ENCODE measurements at places on chromosomes 11 and 22.
A peak's percentile ranks its signal among the peaks of the same experiment; 100 is the strongest.

DNA sequence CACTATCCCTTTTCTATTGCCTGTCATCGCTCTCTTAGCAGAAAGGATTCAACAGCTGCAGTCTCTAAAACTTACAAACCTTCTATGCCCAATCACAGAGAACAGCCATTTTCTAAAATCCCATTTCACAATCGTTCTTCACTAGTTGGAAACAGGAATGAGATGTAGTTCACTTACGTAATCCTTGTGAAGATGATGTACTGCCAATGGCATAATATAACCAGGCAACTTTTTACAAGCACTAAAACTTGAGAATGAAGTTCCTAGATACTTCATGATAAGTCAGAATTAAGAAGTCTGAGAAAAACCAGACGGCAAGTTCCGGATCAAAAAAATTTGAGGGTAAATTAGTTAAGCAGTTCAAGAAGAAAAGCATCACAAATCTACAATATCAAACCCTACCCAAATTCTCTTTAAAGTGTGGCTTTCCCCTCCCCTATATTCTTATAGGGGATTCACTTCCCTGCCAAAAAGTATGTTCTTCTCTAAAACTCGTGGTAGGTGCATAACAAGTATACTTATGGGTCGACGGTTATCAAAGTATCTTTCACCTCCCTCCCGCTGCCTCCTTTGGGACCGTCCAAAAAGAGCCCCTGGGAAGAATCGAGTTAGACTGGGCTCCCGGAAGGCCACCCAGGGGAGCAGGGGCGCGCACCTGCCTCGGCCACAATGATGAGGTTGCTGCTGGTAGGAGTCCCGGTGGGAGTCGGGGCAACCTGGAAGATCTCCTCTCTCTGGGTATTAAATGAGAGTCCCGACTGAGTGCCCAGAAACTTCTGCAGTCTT is 666 bp downstream of the MSANTD4 start:
- peak; percentile 2 for DNase-seq

DNA sequence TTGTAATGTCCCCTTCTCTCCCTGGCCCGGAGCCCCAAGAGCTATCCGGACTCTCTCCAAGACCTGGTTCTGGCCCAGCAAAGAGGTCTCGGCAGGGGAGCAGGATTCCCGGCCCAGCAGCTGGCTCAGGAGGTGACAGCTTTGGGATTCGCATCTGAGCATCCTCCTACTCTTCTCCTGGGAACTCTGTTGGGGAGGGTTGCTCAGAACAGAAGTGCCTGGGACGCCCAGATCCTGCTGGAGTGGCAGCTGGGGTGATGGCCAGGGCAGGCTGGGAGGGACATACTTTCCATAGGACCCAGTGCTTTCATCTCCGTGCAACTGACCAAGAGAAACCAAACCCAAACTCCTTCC is 83.6 kb upstream of the PRODH start:
- DNase-seq: no peak

- no peak for DNase-seq
Measured at GRCh38 chr11:119865661-119866156, 136.7 kb upstream of the NECTIN1 start.

DNA sequence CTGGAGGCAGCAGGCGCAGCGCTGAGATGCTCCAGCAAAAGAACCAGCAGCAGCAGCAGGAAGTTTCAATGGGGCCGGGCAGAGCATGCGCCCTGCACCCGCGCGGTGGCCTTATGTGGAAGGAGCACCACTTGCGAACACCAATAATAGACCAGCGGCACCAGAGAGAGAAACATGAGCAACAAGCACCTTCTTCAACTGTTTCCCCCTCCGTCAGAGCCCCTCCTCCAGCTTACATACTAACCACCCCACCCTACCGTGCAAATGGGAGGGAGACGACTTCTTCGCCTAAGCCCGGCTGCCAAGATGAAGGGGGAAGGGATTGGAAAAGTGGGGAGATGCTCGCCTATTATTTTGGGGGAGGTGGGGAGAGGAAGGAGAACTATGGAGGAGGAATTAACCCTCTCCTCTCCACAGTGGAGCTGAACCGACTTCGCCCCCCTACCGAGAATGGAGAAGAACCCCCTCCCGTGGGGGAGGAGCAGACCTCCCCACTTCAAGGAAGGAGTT is 1.1 kb downstream of the RSF1 start:
- DNase-seq: peak; percentile 86

DNA sequence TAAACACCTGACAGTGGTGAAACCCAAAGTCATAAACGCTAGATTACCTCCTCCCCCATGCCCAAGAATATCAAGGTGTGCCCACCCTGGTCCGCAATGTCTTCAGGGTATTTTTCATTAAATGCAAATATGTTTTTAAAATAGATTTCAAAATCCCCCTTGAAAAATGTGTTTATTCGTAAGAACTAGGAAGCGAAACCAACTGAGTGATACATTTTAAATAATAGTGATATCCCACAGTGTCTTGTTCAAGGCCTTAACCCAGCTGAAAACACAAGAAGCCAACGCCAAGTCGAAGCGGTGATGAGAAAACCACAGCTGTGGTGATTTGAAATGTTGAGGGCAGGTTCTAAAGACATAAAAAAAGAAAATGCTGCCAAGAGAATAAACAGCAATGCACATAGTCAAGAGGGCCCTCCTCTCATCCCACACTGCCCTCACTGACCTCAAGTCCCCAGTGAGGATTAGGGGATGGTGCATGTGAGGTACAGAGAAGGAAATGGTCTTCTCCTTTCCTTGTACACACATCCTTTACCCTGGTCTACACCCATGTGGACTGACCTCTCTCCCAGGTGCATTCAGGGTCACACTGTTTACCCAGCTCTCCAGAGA is 25.5 kb downstream of the KCNJ1 start:
- DNase-seq: peak; percentile 19

- DNase-seq: no peak
Measured at GRCh38 chr11:16406226-16406625, 49.9 kb upstream of the SOX6 start.

- no peak for DNase-seq
Measured at GRCh38 chr22:50326225-50326955, 422 bp downstream of the DENND6B start.

- no peak for DNase-seq
Measured at GRCh38 chr11:57370941-57371340, 10.0 kb downstream of the PRG3 start.

DNA sequence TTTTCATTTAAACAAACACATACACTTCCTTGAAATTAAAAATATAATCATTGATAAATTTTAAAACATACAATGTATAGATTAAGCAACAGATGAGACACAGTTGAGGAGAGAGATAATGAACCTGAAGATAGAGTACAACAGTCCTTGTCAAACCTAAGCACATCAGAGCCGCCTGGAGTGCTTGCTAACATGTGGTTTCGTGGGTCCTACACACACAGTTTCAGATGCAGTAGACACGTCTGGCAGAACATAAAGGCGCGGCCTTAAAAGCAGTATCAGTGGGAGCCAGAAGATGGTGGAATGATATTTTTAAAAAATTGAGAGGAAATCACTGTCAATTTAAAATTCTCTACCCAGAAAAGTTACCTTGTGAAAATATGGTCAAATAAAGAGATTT is 134.4 kb downstream of the MPPED1 start:
- DNase-seq: no peak

DNA sequence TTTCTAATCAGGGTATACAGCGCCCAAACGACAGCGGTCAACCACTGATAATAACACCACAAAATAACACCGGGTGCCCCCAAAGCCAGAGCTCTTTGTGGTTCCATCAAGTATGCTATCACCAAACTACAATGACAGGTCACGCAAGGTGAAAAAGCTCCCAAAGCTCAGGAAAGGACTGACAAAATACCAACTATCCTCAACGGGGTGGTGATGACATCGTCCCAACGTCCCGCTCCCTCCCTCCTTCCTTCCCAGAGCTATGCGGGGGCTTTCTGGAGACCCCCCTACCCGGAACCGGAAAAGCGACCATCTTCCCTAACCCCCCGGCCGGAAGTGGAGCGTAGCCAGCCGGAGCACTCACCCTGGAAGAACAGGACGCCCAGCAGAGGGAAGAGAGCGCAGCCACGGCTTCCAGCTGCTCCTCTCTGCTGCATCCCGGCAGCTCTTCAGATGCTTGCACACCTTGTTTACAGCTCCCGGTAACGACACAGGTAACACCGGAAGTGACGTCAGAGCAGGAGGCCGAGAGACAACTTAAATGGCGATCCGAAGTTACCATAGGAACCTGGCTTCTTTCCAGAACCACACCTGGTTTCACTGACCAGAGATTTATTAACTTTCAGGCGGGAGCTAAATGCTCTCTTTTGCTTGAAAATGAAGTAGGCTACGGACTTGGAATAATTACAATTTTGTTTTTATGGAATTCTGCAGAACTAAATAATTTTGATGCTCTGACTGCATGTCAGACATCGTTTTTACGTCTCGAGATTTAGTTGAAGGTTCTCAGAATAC is at the start of gene MPZL3:
Gene MPZL3 (minus strand): TSS at position 508 of the 795 bp plus-strand sequence. CDS start 71 bp downstream, at position 437.
- peak; percentile 95 for DNase-seq

- no peak for DNase-seq
Measured at GRCh38 chr11:34332524-34332923, 25.3 kb downstream of the ABTB2 start.

DNA sequence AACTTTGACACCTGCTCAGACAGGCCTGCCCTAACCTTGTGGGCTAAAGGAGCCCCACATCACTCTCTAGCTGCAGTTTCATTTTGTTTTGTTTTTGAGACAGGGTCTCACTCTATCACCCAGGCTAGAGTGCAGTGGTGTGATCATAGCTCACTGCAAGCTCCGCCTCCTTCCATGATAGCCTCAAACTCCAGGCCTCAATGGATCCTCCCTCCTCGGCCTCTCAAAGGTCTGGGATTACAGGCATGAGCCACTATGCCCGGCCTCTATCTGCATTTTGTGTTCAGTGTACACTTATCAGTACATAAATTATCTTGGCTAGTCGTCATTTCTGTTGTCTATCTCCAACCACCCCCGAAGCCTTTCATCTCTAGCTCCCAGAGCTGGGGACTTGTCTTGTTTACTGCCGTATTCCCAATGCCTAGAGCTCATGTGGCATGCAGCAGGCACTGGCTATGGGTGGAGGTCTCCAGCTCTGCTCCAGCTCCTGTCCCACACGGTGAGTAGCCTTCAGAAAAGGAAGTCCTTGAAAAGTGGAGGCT is 22.1 kb upstream of the PEX26 start:
- no peak for DNase-seq

DNA sequence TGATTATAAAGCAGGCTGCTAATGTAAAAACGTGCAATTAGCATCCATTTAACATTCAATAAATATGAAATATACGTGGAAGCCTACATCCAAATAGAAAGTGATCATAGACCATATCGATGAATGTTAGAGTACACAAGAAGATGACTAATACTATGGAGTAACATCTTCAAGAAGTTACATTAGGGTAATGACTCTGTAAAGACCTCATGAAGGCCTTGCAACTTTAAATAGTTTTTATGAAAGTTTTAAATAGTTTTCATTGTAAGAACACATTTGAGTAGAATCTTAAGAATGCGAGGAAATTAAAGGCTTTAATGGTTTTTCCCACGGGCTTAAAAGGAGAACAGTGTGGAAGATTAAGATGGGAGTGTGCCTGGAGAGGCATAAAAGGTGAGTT is 1.4 kb downstream of the TRIM34 start:
- no peak for DNase-seq

DNA sequence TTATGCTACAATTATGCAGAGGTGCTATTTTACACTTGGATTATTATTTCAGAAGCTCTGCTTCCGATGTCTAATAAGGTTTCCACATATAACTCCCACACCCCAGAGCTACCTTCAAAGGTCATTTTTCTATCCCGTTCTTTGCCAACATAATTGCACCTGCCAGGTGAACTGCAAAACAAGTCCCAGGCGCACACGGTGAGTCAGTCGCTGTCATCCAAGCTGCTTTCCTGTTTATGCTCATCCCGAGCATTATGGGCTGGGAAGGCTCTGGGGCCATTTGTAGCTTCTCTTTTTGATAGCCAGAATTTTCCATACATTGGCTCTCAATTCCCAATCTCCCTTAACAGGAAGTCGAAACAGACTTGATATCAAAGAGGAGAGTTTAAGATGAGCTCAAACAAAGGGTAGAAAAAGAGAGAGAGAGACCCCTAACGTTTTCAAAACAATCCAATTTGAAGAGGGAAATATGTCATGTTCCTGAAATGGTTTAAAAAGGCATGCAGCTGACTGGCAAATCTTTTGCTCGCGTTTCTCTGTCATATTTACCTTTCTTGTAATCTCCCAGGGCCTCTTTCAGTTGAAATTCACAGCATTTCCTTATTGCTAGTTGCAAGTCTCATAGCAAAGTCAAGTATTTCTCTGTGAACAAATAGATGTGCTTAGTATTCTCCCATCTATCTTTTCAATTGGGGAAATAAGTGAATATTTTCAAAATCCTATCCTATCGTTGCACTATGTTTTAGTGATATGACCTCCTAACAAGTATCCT is 815.9 kb downstream of the KCNA4 start:
- DNase-seq: no peak

- no peak for DNase-seq
Measured at GRCh38 chr22:29331213-29331612, 15.7 kb upstream of the RASL10A start.

GRCh38 chr11:122781378-122782195 is 56.7 kb upstream of the CRTAM start:
- peak; percentile 73 for DNase-seq

DNA sequence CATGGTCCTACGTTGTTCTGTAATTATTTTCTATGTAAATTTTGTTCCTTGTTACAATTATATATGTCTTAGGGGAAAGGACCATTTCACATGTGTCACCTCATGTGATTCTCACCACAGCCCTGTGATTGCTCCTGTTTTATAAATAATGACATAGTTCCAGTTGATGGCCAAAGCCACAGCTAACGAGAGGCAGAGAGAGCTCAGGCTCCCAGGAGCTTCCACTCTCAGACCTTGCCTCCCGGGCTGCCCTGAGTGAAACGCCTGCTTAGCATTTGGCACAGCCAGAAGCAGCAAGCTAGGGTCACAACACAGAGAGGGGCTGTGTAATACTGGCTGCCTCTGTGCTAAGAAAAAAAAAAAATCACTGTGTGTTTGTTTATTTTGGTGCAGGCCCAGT is 5.9 kb downstream of the TMEM121B start:
- no peak for DNase-seq

GRCh38 chr22:28604966-28605761 is 74.5 kb downstream of the TTC28 start:
- no peak for DNase-seq

GRCh38 chr11:2406878-2407410 is 6.4 kb downstream of the TSSC4 start:
- no peak for DNase-seq

- DNase-seq: no peak
Measured at GRCh38 chr11:17613983-17614382, 66.9 kb downstream of the OTOG start.
